ENCODE measurements at places on chromosomes 5 and 9.

DNA sequence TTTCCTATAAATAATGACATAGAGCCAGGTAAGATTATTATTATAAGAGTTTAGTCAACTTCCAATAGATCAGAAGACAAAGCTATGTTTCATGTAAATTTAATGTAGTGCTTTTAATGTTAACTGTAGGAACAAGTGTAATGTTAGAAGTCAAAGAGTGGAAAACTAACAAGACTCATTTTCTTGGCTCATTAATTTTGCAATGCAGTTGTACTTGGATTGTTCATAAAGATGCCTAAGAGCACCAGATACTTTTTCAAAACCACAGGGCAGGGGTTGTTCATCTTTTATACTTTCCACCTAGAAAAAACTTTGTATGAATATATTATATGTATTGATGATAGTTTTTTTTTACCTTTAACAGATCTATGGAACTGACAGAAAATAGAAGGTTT lies 1705.3 kb upstream of the CDH9 start:
- no peak for DNase-seq

DNA sequence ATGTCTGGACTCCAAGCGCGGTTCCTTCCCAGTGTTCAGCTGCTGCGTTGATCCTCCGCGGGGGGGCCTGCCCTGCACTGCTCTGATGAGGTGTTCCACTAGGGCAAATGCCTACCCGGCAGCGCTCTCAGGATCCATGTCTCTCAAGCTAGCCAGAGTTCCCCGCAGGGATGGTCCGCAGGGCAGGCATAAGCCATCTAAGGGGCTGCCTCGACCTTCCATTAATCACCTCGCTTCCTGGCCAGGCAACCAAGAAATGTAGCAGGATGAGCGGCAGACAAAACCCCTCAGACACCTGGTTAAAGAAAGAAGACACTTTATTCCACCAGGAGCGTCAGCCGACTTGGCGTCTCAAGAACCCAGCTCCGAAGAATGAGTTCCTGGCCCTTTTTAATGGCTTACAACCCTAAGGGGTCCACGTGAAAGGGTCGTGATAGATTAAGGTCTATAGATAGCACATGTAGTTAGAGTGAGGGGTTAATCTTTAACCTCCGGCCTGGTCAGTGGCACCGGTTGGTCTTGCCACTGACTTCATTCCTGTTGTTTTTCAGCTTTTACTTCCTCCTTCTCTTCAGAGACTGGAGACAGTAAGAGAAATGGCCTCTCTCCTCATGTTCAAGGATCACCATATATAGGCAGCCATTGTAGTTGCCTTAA lies 47.2 kb upstream of the COX7C start:
- DNase-seq, result no peak

DNA sequence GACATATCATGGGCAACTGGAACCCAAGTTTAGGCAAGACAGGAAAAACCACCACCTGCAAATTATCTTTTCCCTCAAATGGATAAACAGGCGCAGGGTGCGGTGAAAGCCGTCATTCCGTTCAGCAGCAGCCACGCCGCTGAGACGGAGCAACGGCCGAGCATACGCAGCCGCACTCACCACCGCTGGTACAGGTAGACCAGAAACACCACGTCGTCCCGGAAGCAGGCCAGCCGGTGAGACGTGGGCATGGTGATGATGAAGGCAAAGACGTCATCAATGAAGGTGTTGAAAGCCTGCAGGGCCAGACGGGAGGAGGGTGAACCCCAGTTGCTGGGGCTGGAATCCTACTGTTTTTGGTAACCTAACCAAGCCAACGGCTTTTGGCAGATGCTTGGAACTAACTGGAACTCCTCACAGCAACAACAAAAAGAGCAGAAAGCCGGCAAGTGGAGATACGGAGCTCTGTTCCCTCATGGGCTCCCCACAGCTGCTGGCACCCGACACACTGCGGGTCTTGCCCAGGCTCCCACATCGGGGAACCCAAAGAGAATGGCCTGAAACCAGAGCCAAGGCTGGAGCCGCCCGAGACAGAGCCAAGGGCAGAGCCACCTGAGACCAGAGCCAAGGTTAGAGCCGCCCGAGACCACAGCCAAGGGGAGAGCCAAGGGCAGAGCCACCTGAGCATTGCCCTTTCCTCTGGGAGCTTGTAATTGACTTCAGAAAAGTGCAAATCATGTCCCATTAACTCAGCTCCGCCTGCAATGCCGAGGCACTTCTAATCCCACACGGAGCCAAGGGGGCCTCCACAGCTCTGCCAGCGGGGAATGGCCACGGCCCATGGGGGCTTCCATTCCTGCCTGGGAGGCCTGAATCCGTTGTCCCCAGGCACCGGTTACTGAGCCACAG lies 24.2 kb downstream of the CLPTM1L start:
- DNase-seq, result no peak

GRCh38 chr5:36162810-36163486 lies 11.0 kb downstream of the SKP2 start:
- no peak for DNase-seq

DNA sequence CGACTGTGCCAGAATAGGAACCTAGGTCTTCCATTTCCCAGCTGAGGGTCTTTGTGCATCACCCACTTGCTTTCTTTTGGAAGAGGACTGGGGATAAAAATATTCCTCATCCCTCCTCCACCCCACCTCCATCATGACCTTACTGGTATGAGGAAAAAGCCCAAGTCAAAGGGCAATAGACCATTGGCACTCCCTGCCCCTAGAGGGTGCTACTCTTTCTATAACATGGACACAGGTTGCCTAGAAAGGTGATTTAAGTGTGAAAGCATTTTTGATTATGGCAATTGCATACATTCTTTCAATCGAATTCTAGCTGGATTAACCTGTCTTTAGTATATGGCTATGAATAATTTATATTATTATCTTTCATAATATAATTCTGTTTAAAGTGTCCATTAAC lies 22.8 kb upstream of the ZNF618 start:
- DNase-seq, result peak; percentile 60

GRCh38 chr5:67020096-67020615 lies 176.4 kb downstream of the CD180 start:
- DNase-seq, result no peak

DNA sequence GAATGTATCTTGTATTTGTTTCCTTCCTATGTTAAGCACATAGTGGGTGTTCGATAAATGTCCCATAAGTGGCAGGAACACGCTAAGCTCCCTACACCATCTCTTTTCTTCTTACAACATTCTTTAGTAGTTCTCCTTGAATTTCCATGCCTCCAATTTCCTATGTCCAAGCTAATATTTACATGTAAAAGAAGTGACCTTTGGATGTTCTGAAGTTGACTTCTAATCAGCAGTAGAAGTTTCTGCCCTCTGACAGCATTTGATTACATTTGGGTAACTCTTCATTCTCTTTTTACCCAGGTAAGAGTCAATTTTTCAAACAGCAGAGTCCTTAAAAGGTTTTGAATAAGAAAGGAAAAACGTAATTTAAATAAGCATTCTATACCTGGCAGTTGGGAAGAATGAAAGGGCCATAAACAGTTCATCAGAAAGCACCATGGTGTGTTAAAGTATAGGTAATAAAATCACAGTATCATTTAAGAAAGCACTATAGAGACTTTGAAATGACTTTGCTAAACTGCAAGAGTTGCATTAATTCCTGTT lies 78.9 kb downstream of the TRPM3 start:
- no peak for DNase-seq

- DNase-seq, result no peak
These were observed 113.9 kb upstream of the ADAMTSL1 start for GRCh38 chr9:18360005-18360404.

GRCh38 chr5:2587189-2588031 lies 164.1 kb downstream of the IRX2 start:
- DNase-seq, result no peak

GRCh38 chr5:142896325-142897007 lies 126.3 kb downstream of the ARHGAP26 start:
- DNase-seq, result peak; percentile 49

DNA sequence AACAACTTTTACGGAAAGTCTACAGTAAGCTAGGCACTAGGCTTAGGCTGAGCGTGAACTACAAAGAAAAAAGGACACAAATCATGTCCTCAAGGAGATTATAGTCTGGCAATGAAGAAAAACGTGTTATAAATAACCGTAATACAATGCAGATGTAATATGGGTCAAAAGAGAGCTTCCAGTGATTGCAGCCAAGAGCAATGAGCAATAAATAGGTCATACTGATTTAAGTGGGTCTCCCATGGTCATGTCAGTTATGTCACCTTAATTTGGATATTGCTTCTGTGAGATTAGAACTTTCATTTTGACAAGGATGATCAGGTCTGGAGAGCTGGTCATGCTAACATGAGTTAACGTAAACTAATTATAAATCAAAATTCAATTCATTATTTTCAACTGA lies 158.6 kb upstream of the GNA14 start:
- DNase-seq, result no peak

- no peak for DNase-seq
These were observed 29.1 kb upstream of the IL12B start for GRCh38 chr5:159359408-159359807.

- no peak for DNase-seq
These were observed 197.5 kb downstream of the PCSK5 start for GRCh38 chr9:76087976-76088375.

DNA sequence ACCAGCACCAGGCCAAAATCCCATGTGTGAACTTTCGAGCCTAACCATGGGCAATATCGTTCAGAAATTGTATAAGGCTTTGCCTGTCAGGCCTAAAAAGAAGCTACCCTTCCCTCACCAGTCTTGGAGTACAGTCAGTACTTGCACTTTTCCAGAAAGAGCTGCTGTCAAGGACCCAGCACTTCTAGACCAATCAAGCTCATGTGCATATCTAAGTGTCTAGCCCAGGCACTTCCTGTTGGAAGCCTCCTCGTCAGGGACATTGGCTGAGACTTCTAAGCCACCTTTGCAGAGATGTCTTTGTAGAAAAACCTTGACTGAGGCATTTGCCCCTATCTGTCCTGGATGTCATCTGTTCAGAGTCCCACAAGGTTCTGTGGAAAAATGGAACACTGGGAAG lies 1930.5 kb downstream of the EFNA5 start:
- DNase-seq, result no peak

- no peak for DNase-seq
These were observed 574.5 kb upstream of the GRAMD2B start for GRCh38 chr5:125848751-125849150.

DNA sequence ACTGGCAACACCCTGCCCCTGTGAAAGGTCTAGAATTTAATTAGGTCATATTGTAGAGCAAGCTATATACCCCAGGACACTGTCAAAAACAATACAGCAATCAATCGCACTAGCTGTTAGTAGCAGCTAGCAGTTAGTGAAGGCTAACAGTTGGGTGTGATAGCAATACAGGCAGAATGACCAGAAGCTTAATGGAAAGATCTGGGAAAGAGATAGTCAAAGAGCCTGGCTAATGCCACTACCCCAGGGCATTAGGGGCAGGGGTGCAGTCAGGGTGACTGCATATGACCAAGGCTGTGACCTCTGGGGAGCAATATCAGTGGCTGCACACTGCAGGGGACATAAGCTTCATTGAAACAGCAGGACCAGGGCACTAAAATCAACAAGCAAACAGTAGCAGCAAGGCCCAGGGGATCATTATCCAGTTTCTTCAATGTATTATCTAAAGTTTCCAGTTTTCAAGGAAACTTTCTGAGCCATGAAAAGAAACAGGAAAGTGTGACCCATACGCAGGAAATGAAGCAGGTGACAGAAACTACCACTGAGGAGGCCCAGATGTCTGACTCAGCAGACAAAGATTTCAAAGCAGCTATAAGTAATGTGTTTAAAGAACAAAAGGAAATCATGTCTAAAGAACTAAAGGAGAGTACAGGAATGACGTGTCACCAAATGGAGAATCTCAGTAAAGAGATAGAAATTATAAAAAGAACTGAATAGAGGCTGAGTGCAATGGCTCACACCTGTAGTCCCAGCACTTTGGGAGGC lies 82.4 kb downstream of the ZNF354C start:
- no peak for DNase-seq

- peak; percentile 85 for DNase-seq
These were observed 3.6 kb downstream of the SIGMAR1 start for GRCh38 chr9:34633851-34634550.

- no peak for DNase-seq
These were observed 799.2 kb downstream of the TLE1 start for GRCh38 chr9:80890124-80890523.

- peak; percentile 39 for DNase-seq
These were observed 152.5 kb upstream of the NFIB start for GRCh38 chr9:14466429-14466818.

GRCh38 chr9:109381011-109381729 lies 60.3 kb upstream of the EPB41L4B start:
- no peak for DNase-seq

GRCh38 chr5:108562205-108562454 lies 180.2 kb upstream of the FBXL17 start:
- DNase-seq, result no peak

GRCh38 chr9:84447305-84447704 lies 106.7 kb upstream of the SLC28A3 start:
- DNase-seq, result no peak

DNA sequence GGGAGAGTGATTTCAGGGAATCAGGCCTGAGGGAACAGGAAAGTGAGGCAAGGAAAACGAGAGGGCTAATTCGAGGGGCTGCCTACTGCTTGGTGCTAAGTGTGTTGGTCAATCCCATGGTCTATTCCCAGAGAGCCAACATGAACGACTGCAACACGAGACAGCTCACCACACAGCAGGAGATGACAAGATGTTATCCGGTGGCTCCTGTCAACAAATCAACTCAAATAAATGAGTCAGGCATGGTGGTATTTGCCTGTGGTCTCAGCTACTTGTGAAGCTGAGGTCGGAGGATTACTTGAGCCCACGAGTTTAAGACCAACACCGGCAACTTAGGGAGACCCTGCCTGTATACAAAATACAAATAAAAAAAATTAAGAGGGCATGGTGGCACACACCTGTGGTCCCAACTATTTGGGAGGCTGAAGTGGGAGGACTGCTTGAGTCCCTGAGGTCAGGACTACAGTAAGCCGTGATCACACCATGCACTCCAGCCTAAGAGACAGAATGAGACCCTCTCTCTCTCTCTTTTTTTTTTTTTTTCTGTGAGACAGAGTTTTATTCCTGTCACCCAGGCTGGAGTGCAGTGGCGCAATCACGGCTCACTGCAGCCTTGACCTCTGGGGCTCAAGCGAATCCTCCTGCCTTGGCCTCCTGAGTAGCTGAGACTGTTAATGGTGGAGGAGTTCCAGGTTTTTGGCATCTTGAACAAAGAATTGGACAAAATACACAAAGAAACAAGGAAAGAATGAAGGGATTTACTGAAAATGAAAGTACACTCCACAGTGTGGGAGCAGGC lies 9.0 kb upstream of the FAF2 start:
- DNase-seq, result no peak
